Stimulated activated CD4-positive, alpha-beta T cell treated with anti-CD3 and anti-CD28 coated beads, Interleukin-1b, Interleukin-23, amount 100 ng/mL, for 1 hour (primary cell): ENCODE measurements at places on chromosomes 6 and 20.

- no peak for DNase-seq
Observed at GRCh38 chr6:88908598-88909548, 54.5 kb downstream of the RNGTT start.

GRCh38 chr6:160883560-160883959 is 108.0 kb upstream of the MAP3K4 start:
- no peak for DNase-seq

DNA sequence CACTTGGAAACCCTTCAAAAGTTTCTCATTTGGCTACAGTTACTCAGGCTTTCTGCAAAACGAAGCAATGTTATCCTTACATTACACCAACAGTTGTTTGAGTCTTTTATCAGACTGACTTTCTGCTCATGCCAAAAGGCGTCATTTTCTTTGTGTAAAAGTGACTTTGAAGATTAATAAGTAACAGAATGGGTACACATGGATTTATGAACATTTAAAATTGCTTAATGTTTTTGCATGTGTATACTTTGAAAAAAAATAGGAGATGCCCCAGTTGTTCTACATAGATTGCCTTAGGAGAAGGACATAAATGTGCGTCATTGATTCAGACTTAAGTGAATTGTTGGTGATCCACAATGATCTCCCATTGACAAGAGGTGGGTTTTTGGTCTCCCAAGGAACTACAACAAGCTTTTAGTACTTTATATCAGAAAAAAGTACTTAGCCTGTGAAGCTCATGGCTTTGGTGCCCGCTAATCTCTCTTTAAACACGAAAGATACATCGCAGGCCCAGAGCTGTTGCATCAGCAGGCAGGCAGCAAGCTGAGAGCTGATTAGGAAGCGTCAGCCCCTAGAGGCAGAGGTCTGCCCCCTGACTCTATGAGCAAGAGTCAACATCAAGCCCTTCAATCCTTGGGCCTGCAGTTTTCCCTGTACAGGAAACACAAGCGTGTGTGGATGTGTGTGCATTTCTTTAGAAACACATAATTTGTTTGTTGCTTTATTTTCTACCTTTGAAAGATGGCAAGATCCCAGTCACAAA is 45.9 kb downstream of the SLC22A3 start:
- DNase-seq, result no peak

DNA sequence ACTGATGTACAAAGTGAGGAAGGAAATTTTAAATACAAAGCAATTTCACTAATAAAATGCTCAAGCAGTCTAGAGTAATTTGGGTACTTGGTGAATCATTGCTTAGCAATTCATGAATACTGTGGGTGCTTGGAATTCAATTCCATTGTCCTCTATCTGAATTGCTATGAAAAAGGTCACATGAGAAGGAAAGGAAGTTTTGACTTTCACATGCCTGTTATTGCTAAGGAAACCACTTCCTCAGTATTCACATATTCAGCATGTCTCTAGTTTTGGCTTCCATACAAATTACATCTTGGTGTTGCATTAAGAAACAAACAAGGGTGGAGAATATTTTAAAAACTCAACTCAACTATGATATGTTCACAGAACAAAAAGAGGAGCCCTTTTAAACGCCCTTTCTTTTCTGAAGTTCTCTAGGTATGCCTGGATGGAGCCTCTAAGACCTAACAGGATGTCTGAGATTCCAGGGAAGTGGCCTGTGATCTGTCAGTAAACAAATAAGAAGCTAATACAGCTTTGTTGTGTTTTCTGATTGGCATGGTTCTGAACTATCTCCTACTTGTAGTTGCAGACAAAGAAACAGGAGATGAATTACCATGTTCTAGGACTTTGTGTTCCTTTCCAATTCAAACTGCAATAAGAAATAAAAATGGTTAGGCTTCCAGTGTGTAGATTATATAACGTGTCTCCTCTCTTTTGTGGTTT is 190.4 kb downstream of the OGFRL1 start:
- no peak for DNase-seq

DNA sequence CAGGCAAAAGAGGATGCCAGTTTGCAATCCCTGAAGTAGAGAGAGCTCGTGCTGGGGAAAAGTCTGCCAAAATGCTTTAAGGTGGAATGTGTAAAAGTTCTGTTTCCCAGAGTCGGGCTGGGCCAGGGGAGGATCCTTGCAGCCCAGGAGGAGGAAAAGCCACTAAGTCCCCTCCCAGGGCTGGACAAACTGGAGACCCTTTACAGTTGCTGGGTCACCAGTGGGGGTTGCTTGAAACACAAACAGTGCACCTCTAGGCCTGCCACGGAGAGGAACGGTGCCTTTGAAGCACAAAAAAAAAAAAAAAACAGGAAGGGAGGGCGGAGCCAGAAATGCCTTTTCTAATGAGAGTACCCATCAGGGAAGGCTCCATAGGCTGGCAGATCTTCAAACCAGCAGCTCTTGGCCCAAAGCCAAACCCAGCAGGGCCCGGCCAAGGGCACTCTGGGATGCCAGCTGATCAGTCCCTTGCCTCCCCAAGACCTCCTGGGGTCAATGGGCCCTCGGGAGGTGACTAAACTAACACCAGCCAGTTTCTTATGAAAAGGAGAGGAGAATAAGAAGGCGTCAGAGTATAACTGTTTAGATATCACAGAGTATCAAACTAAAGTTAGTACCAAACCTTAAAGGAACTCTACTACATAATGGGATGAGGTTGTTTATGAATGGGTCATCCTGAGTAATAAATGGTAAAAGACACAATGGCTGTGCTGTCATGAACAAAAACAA is 23.7 kb downstream of the HLA-A start:
- DNase-seq, result no peak

DNA sequence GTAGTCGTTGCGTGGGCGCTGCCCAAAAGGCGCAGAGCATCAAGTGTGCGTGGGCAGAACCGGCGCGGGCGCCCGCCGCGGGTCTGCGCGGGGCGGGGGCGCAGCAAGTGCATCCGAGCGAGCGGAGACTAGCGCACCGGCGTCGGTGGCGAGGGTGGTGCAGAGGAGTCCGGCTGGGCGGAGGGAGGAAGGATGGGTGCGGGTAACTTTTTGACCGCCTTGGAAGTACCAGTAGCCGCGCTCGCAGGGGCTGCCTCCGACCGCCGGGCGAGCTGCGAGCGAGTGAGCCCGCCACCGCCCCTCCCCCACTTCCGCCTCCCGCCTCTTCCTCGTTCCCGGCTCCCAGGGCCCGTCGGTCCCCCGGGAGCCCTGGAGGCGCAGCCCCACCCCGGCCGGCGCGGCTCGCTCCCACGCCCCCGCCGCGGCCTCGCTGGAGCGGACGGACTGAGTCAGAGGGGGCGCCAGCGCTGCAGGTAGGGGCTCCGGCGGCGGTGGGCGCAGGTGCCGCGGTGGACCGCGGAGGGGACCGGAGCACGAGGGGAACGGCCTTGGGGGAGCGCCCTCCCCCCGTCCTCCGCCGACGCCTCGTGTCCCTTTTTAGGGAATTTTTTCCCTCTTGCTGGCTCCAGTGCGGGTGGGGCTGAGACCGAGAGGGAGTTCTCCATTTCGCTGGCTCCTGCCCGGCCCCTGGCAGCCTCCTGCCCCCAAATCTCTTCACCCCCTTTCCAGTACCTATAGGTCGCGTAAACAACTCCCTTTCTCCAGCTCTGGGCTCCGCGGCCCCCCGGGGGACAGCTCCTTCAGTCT is 1.6 kb upstream of the DBNDD2 start:
- DNase-seq, result peak; percentile 21

DNA sequence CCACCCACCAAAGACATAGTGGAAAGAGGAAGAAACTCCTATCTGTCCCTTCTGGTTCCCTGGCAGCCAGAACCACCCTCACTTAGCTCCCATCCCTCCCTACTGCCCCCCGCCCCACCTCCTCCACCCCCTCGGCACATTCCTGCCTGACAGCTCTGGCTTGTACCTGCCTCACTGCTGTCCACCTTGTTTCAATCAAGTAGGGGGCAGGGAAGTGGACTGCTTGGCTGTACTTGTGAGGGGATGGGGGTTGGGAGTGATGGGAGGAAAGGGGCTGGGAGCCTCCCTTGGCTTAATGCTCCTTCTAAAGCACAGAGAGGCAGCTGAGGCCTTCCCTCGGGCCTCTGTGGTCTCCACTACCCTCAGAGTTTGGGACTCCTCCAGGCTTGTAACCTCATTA is 22.1 kb upstream of the ZNF76 start:
- no peak for DNase-seq

DNA sequence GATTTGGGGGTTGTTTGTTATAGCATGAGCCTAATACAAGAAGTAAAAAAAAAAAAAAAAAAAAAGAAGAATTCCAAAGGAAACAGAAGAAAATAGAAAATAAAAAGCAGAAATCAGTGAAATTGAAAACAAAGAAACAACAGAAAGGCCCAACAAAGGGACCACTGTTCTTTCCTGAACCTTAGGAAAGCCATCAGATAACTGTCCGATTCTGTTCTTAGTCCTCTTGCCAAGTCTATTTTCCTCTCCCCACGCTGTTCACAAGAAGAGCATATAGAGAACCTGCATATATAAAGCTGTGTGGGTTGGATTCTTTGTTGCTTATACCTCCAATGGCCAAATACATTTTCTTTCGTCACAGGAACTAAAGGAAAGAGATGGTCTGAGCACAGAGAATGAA is 38.0 kb upstream of the IPCEF1 start:
- no peak for DNase-seq

- DNase-seq, result no peak
Observed at GRCh38 chr6:168873278-168874190, 380.1 kb downstream of the THBS2 start.

GRCh38 chr6:150286912-150287311 is 81.9 kb upstream of the IYD start:
- no peak for DNase-seq

DNA sequence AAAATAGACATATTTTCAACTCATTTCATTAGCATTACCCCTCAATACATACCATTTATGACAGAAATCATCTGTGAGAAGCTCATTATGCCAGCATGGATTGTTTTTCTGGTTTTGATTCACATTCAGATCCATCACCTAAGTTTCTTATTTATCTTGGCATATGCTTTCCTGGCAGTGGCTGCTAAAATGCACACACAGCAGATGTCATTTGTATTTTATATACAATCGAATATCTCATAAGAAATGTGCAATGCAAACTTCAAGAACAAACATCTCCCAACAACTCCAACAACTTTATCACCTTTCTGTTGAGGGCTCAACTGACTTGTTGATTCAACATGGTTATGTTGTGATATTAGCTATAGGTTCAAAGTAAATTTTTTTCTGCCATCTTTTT is 208.3 kb downstream of the PHACTR1 start:
- no peak for DNase-seq

DNA sequence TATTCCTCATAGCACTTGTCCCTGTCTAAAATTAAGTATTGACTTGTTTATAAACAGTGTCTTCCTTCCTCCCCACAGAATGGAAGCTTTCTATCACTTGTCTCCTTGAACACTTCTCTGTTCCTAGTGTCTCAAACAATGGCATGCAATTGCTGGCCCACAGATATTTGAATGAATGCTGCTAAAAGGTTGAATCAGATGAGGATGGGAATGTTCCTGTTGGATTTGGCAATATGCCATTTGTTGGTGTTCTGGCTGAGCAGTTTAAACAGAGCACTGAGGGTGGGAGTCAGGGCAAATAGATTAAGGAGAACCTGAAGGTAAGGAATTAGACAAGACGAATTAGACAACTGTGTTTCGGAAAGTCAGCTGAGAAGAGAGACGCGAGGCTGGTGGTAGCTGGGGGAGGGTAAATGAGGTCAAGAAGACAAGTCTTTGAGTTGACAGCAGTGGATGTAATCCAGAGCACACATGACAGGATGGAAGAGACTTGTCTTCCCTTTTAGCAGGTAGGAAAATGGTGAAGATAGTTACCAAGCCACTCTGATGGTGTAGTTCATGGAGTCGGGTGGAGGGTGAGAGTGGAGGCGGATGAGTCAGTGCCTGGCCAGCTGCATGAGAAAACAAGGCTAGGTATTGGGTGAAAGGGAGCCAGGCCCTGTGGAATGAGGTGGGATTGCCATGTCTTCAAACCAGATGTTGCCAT is 58.3 kb upstream of the GNRH2 start:
- no peak for DNase-seq

DNA sequence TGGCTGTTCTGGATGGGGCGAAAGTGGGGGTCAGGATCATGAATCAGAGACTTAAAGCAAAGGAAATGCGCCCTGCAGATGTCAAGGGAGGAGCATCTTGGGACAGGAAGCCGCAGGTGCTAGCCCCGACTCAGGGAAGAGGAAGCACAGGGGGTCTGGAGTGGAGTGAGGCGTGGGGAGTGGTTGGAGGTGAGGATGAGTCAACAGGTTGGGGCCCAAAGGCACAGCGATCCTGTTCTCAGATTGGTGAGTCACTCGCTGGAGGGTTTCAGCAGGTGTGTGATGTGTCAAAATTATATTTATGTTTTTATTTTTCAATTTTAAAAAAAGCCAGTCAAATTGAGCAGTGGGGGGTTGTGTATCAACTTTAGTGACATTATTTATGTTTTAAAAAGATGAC is 19.0 kb downstream of the PACSIN1 start:
- peak; percentile 50 for DNase-seq

DNA sequence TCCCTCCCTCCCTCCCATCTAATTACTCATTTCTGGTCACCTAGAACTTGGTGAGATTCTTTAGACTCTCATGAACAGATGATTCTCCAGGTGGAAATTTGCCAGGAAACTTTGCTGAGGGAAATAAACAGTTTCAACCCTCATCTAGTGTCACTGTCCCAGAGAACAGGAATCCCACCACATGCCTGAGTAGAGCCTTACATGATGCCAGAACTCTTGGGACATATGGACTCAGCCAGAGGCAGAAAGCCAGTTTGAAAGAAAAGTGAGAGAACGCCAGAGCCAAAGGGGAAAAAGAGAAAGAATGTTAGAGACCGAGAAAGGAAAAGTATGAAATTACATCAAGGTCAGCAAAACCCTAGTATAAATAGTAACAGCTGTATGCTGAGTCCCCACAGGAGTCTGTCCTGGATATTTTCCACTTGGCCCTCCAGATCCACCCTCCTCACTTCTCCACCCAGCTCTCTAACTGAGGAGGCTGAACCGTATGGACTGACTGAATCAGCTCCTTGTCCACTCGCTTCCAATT is 127.5 kb upstream of the COL21A1 start:
- no peak for DNase-seq

DNA sequence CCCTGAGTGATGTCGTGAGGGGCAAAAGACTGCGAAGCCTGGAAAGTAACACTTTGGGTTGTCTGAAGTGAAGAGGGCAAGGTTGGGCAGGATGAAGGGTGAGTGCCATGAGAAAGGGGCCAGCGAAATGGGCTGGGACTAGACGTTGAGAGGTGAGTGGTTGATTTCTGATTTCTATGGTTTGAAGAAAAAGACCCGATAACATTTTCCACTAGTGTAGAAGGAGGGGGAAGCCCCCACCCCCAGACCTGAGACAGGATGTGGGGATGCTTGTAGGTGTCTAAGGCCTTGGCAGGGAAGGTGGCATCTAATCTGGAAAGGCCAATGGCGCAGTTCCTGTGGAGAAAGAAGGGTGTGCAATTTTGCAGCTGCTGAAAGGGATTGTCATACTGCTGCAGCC is 25.3 kb upstream of the KIF3B start:
- peak; percentile 66 for DNase-seq

DNA sequence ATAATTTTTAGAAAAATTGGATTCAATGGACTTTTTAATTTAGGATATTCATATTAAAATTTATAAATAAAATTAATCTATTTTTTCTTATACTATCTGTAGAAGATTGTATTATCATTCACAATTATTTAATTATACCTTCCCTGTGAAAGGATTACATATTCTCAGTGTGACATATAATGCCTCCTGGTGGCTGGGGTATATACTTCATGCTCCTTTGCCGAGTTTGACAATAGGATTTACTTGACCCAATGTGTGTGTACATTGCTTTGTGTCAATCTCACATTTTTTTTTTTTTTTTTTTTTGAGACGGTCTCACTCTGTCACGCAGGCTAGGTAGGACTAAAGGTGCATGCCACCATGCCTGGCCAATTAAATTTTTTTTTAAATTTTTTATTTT is 230.0 kb upstream of the CHD6 start:
- no peak for DNase-seq

GRCh38 chr6:2491137-2491536 is 245.7 kb upstream of the GMDS start:
- DNase-seq, result no peak
